Naive thymus-derived CD8-positive, alpha-beta T cell (primary cell): ENCODE measurements at places on chromosomes 12 and 14.

GRCh38 chr12:47356129-47356700 lies 276.5 kb upstream of the AMIGO2 start:
- H3K27me3 ChIP-seq = no peaks in the 10 kb centered on the region
- H3K27ac ChIP-seq = peak overlapping the region; percentile 70
- H3K4me3 ChIP-seq = peak overlapping the region; percentile 74
- peaks cover 76% of the 10 kb centered on the region for H3K4me1 ChIP-seq
- peaks cover 11% of the 10 kb centered on the region for H3K36me3 ChIP-seq

DNA sequence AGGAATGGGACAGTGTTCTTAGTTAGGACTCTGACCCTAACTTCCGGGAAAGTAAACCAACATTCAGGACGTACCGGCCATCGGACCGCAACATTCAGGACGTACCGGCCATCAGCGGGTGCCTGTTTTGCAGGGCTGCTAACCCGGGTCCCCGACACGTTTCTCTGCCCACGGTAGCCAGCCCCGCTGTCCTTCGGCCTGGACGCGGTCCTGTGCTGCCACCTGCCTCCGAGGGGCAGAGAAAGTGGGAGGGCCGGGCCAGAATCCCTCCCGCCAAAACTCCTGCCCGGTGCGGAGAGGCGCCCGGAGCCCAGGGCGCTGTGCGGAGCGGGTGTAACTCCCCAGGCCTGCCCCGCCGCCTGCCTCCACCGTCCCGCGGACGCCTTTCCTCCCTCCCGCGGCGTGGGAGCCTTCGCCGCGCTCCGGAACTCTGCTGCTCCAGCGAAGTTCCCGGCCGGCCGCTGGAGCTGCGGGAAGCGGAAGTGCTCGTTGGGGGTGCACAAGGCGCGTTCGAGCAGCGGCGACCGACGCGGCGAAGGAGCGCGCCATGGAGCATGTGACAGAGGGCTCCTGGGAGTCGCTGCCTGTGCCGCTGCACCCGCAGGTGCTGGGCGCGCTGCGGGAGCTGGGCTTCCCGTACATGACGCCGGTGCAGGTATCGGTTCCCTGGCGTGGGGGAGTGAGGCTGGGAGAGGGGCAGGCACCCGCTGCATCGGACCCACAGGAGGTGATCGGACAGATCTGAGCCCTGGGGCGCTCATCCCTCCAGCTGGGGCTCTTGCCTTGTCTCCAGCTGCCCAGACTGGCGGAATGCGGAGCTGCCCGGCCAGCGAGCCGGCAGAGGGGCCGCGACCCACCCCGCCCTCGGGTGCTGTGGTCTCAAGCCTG lies at the start of gene DDX55:
TSS of gene DDX55 (plus strand) at position 498 of the 888 bp plus-strand sequence. CDS start at position 548, 50 bp downstream.
- no peaks in the 10 kb centered on the region for H3K27me3 ChIP-seq
- peak; percentile 87 for DNase-seq
- peak within 1 kb of the TSS; percentile 98 for H3K4me3 ChIP-seq
- peak within 1 kb of the TSS; percentile 97 for H3K27ac ChIP-seq

- no peaks in the 10 kb centered on the region for H3K27me3 ChIP-seq
- H3K4me3 ChIP-seq = peak overlapping the region; percentile 78
- DNase-seq = peak; percentile 72
- peak overlapping the region; percentile 95 for H3K27ac ChIP-seq
- peaks cover 32% of the 10 kb centered on the region for H3K4me1 ChIP-seq
These were observed 46.2 kb downstream of the KDM2B start for GRCh38 chr12:121534495-121535148.

DNA sequence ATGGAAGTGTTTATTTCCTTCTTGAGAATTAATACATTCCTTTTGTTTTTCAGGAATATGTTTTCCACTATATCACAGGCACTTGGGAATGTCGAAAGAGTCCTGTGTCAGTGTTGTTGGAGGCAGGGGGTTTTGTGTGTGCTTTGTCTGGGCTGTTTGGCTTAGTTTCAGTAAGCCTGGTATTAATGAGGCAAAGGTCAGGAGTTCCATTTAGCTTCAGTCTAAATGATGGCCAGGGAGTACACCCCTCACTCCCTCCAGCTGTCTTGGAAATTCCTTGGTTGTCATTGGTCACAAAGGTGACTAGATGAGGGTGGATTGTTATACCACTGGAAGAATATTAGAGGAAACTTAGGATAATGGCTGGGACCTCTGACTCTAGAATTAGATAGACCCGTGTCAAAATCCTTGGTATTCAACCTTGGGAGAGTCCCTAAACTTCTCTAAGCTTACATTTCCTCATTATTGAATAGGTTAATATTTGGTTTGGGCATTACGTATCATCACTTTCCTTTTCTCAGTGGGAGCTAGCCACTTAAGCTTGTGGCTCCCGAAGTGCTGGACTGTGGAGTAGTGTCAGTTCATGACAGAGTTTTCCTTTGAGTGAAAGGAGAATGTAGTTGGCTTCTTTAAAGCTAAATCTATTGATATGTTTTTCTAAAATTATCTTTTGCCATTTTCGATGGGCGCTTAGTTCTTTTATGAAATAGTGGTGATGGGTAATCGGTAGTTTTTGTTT lies 5.2 kb downstream of the FRS2 start:
- peaks cover 5% of the 10 kb centered on the region for H3K36me3 ChIP-seq
- H3K4me1 ChIP-seq = peaks cover 73% of the 10 kb centered on the region
- no peak overlapping the region for H3K27ac ChIP-seq
- no peaks in the 10 kb centered on the region for H3K27me3 ChIP-seq
- no peak overlapping the region for H3K4me3 ChIP-seq

GRCh38 chr14:95087619-95088018 lies 69.7 kb downstream of the DICER1 start:
- H3K27me3 ChIP-seq = no peaks in the 10 kb centered on the region
- no peak for DNase-seq
- peaks cover 3% of the 10 kb centered on the region for H3K4me1 ChIP-seq
- peaks cover 72% of the 10 kb centered on the region for H3K36me3 ChIP-seq
- no peak overlapping the region for H3K4me3 ChIP-seq
- no peak overlapping the region for H3K27ac ChIP-seq

DNA sequence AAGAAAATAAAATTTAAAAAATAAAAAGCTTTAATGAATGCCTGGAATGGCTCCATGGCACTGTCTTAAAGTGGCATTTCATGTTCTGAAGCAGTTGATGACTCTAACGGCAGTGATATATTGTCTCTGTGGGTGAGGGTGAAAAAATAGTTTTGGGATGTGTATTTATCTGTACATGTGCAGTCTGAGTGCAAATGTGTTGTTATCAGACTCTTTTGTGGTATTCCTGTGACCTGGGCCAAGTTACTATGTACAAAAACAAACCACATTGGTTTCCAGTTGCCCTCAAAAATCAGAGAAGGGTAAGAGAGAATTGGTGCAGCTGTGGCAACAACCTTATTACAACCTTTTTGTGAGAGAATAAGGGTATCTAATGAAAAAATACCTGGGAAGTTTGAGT lies 81.7 kb upstream of the CCDC91 start:
- H3K36me3 ChIP-seq = peaks cover 2% of the 10 kb centered on the region
- H3K4me1 ChIP-seq = peaks cover 15% of the 10 kb centered on the region
- H3K4me3 ChIP-seq = no peak overlapping the region
- no peak overlapping the region for H3K27ac ChIP-seq

- DNase-seq = no peak
- no peak overlapping the region for H3K4me3 ChIP-seq
- no peaks in the 10 kb centered on the region for H3K27me3 ChIP-seq
- no peaks in the 10 kb centered on the region for H3K4me1 ChIP-seq
These were observed 122.9 kb upstream of the AEBP2 start for GRCh38 chr12:19316425-19316824.

GRCh38 chr12:19946550-19946949 lies 421.8 kb upstream of the PDE3A start:
- DNase-seq = no peak
- no peak overlapping the region for H3K27ac ChIP-seq
- peaks cover 10% of the 10 kb centered on the region for H3K36me3 ChIP-seq
- H3K27me3 ChIP-seq = no peaks in the 10 kb centered on the region

GRCh38 chr12:915090-915489 lies 34.4 kb downstream of the RAD52 start:
- no peak overlapping the region for H3K4me3 ChIP-seq
- H3K4me1 ChIP-seq = peaks cover 28% of the 10 kb centered on the region
- no peaks in the 10 kb centered on the region for H3K27me3 ChIP-seq
- peak; percentile 15 for DNase-seq
- peak overlapping the region; percentile 92 for H3K27ac ChIP-seq

DNA sequence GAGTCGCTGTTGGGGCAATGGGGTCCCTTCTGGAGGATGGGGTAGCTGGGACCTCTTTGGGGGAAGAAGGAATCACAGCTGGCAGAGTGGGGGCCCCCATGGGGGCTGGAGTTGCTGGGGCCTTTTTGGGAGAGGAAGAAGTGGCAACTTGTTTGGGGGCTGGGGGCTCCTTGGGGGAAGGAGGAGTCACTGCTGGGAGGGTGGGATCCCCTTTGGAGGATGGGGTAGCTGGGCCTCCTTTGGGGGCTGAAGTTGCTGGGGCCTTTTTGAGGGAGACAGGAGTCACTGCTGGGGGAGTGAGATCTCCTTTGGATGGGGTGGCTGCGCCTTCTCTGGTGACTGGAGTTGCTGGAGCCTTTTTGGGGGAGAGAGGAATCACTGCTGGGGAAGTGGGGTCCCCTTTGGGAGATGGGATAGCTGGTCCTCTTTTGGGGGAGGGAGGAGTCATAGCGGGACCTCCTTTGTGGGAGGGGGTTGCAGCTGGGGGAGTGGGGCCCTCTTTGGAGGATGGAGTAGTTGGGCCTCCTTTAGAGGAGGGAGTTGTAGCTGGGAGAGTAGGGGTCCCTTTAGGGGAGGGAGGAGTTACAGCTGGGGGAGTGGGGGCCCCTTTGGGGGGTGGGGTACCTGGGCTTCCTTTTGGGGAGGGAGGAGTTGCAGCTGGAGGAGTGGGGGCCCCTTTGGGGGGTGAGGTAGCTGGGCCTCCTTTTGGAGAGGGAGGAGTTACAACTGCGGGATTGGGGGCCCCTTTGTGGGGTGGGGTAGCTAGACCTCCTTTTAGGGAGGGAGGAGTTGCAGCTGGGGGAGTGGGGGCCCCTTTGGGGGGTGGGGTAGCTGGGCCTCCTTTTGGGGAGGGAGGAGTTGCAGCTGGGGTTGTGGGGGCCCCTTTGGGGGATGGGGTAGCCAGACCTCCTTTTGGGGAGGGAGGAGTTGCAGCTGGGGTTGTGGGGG lies 7.9 kb downstream of the NACA start:
- DNase-seq = no peak
- peaks cover 86% of the 10 kb centered on the region for H3K36me3 ChIP-seq
- H3K27me3 ChIP-seq = no peaks in the 10 kb centered on the region
- H3K27ac ChIP-seq = peak overlapping the region; percentile 83

DNA sequence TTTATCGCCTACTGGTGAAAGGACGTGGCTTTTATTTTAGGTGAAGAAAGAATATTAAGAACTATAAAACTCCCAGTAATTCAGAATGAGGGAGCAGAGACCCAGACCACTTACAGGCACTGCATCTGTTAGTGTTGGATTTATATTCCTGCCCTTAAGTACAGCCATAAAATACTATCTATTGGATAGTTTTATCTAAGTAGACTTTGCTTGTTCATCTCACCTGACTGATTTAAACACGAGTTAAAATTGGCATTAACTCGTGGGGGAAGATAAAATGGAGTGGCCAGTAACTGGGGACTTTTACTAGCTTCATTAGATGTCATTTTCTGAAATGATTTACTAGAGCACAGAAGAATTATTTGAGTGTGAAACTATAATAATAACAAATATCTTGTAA lies 1377.5 kb upstream of the TMEM132C start:
- H3K36me3 ChIP-seq = no peaks in the 10 kb centered on the region
- no peak for DNase-seq
- H3K27ac ChIP-seq = no peak overlapping the region
- H3K27me3 ChIP-seq = no peaks in the 10 kb centered on the region

- H3K36me3 ChIP-seq = no peaks in the 10 kb centered on the region
- no peaks in the 10 kb centered on the region for H3K4me1 ChIP-seq
- peaks cover 42% of the 10 kb centered on the region for H3K27me3 ChIP-seq
- H3K4me3 ChIP-seq = no peak overlapping the region
These were observed 133.6 kb upstream of the VRK1 start for GRCh38 chr14:96663491-96664067.

GRCh38 chr12:57765698-57766463 lies 997 bp downstream of the CYP27B1 start:
- peaks cover 18% of the 10 kb centered on the region for H3K36me3 ChIP-seq
- no peak for DNase-seq
- peaks cover 49% of the 10 kb centered on the region for H3K4me1 ChIP-seq
- H3K27me3 ChIP-seq = peaks cover 5% of the 10 kb centered on the region

GRCh38 chr12:131635491-131636122 lies 75.3 kb upstream of the SFSWAP start:
- H3K36me3 ChIP-seq = no peaks in the 10 kb centered on the region
- H3K4me1 ChIP-seq = no peaks in the 10 kb centered on the region
- peaks cover 23% of the 10 kb centered on the region for H3K27me3 ChIP-seq
- no peak for DNase-seq
- no peak overlapping the region for H3K4me3 ChIP-seq
- no peak overlapping the region for H3K27ac ChIP-seq

- no peak overlapping the region for H3K27ac ChIP-seq
- H3K36me3 ChIP-seq = peaks cover 2% of the 10 kb centered on the region
- H3K27me3 ChIP-seq = peaks cover 7% of the 10 kb centered on the region
- no peak for DNase-seq
- H3K4me3 ChIP-seq = no peak overlapping the region
- H3K4me1 ChIP-seq = no peaks in the 10 kb centered on the region
These were observed 16.0 kb downstream of the FZD10 start for GRCh38 chr12:130178282-130178681.

GRCh38 chr12:123098780-123099179 lies 52.1 kb downstream of the PITPNM2 start:
- no peak overlapping the region for H3K27ac ChIP-seq
- no peak overlapping the region for H3K4me3 ChIP-seq
- no peaks in the 10 kb centered on the region for H3K27me3 ChIP-seq
- DNase-seq = no peak
- H3K36me3 ChIP-seq = no peaks in the 10 kb centered on the region
- peaks cover 19% of the 10 kb centered on the region for H3K4me1 ChIP-seq

DNA sequence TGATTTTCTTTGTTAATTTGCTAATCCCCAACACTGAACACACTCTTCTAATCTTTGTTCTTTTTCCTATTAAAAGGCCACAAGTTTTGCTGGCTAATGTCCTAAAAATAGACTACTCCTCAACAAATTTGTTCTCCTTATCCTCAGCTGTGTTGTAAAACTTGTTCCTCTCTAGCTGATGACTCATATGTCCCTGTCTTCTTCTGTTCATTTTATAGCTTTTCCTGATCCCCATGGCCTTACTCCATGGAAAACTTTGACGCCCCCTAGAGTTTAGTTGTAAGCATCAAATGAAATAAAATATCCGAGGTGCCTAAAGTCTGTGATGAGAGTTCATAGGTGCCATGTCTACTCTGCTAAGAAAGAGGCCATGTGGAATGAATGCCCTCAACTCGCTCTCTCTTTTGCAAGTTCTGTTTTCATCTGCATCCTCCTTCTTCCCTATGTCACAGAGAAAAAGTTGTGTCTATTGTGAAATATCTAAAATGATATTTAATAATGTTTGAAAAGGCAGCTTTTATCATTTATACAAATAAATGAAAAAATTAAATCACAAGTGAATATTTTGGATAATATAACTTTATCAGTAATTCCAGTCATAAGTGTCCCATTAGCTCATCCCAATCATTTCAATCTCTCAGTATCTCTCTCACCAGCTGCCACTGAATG lies 237.9 kb downstream of the IPO8 start:
- no peak overlapping the region for H3K27ac ChIP-seq
- no peaks in the 10 kb centered on the region for H3K4me1 ChIP-seq
- H3K4me3 ChIP-seq = no peak overlapping the region
- H3K27me3 ChIP-seq = peaks cover 3% of the 10 kb centered on the region

- H3K36me3 ChIP-seq = no peaks in the 10 kb centered on the region
- no peak for DNase-seq
- no peaks in the 10 kb centered on the region for H3K4me1 ChIP-seq
- H3K27ac ChIP-seq = no peak overlapping the region
- H3K27me3 ChIP-seq = no peaks in the 10 kb centered on the region
These were observed 188.7 kb downstream of the PRKD1 start for GRCh38 chr14:29738950-29739349.
